ENCODE measurements at places on chromosomes 12 and 14.

- DNase-seq, result no peak
Measured at GRCh38 chr12:91551927-91552326, 369.3 kb upstream of the DCN start.

DNA sequence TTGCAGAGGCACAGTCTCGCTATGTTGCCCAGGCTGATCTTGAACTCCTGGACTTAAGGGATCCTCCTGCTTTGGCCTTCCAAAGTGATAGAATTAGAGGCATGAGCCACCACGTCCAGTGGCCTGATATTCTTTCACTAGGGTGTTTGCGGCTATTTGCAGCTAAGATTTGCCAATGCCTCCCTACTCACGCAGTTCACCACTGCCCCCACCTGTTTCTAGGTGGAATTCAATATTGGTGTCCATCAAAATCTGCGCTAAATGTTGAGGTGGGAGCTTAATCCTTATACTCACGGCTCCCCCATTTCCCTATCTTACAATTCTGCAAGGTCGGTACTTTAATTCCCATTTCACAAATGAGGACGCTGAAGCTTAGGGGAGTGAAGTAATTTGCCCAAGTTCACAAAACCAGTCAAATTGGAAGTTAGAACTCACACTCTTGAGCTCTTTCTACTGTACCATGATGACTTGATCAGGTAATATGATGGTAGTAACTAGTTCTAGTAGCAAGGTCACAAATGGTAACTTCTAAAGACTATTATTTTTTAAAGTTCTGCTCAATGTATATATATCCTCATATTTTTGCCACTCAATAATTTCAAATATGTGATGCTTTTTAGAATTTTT is 22.1 kb upstream of the LRRC9 start:
- peak; percentile 35 for DNase-seq

DNA sequence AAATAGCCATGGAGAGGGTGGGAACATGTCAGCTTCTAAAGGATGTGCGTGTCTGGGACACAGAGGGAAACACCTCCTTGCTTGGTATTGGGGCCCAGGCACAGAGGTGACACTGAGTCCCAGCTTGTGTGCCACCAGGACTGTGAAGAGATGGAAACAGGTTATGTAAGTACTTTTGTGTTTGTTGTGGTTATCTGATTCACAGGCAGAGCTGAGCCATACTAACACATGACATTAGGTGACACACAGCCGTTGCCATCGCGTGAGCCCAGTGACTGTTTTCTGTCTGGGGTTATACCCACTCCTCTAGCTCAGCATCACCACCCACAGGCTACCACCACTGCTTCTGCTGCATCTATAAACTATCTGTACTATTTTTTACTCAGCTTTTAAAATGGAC is 12.1 kb upstream of the FLVCR2 start:
- DNase-seq, result no peak

DNA sequence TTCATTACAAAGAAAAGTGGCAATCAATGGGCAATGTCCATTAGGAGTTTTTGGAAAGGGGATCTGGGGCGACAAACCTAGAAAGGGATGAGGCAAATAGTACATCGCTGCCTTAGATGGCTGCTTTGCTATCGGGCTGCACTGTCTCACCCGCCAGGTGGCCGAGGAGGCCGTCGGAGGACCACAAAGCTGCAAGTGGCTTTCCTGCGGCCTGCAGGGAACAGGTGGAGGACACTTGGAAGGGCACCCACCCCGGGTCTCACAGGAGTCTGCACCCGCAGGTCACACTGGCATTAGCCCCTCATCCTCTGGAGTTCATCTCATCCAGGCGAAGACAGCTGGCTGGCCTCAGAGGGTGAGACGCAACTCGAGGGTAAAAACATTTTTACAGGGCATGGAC is 1392.5 kb downstream of the AACS start:
- DNase-seq, result no peak

DNA sequence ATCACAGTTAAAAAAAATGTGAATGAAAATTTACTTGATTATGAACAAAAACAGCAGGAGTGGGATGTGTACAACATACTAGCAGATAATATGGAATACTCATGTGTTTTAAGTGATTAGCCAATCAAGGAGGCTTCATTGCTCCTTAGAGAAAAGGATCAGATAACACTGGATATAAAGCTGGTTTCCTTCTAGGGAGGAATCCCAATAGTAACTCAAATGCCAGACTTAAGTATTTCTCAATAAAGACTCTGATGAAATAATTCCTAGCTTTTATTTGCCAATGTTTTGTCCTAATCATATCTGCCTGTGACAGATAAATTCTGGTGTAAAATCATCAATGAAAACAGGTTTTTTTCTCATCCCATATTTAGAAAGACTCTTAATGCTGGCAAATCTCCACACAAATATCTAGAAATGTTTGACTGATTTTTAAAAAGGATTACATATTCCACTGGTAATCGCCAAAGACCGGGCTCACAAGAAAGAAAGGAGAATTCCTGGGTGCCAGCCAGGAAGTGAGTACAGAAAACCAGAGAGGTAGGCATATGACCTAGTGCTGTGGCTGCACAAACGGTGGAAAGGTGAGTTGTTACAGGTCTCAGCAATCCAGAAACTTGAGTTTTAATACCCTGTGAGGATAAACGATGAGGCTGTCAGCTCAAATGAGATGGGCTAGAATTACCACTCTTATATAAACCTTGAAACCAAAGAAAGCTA is 108.6 kb upstream of the TTC7B start:
- DNase-seq, result no peak

GRCh38 chr12:127169321-127170181 is 1097.4 kb upstream of the TMEM132C start:
- no peak for DNase-seq

GRCh38 chr14:87999277-87999676 is 5.7 kb upstream of the GPR65 start:
- DNase-seq, result no peak

GRCh38 chr12:2654311-2654710 is 140.5 kb upstream of the FKBP4 start:
- no peak for DNase-seq

DNA sequence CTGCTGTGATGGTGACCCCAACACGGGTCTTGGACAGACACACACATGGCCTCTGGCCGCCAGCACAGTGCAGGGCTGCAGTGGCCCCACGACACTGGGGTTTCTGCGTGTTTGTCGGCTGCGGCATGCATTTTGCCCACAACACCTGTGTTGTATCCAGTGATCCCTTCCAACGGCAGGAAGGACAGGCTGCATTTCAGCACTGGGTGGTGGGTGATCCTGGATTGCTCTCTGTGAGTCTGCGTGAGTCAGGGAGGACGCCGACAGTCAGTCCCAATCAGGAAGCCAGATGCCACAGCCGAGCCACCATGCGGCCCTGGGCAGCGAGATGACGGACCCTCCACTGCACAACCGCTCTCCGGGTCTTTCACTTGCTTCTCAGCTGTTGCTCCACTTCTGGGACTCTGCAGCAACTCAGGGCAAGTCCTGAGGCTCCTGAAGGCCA is 20.6 kb downstream of the LRTM2 start:
- DNase-seq, result no peak

DNA sequence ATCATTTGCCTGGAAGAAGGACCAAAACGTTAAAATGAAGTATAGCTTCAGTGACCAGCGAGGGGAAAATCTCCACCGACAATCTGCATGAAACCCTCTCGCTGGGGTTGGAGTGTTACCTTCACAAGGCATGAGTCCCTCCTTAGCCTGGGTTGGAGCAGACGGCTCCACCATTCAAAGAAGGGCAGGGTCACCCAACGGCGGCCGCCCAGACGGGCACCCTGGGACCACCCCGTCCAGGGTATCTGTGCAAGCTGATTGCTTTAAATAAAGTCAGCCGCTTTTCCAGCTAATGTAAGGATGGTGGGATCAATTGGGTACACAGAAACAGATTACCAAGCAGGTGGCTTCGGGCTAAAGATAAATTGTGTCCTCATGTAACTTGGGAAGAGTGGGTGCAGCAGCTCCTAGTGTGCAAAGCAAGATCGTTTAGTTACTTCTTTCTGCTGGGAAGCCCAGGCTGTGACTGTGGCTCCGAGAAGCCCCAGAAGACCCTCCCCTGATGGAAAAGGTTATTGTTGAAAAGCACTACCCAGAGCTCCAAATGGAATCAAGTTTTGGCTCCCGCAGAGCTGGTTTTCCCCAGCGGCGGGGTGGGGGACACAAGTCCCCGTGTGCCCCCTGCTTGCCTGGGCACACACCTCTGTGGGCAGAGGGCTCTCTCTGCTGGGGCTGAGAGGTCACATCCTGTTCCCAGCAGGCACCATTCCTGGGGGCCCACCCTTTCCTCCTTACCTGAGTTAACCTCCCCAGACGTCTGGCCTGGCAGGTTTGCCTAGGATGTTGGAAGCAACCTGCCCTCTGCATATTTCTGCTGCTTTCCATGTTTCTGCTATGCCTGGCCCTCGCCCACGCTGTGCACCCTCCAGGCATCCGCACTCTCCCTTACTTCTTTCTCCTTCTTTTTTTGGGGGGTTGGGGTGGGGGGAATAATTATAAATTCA is 318.6 kb upstream of the DIO3 start:
- no peak for DNase-seq

DNA sequence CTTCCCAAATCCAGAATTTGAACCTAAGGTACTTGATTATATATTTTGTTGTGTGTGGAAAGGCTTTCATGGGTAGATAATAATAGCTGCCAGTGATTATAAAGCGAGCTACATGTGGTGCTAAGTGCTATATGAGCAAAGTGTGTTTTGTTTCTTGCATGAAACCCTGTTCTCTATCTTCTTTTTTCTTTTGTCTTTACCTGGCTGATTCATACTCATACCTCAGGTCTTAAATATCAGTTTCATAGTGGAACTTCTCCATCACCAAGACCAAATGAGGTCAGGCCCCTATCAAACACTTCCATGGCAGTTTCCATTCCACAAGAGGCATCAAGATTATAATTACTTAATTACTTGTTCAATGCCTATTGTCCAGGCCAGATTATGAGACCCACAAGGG is 6.9 kb downstream of the MAP3K9 start:
- DNase-seq, result no peak

DNA sequence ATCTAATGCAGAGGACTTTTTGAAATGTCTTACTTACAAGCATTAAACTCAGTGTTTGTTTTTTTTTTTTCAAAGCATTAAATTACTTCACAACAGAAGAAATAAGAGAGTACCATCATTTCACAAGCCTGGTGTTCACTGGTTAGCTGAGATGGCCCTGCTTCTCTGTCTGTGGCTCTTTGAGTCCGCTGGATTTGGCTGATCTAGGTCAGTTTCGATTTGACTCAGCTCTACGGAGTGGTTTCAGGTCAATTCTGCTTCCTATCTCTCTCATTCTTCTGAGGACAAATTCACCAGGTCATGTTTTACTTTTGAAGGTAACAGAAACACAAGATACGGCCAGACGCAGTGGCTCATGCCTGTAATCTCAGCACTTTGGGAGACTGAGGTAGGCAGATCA is 1066.1 kb downstream of the FLRT2 start:
- no peak for DNase-seq

DNA sequence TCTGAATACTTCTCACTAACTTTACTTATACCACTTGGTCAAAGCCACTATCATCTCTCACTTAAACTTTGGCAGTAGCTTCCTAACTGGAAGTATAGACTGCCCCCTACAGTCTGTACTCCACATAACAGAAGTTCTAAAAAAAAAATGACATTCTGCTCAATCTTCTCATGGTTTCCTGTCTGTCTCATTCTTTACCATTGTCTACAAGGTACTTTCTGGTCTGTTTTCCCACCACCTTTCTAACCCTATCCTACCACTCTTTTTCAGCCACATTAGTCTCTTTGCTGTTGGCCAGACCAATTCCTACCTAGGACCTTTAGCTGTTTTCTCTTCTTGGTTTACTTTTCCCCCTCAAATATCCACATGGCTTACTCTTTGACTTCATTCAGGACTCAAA is 14.7 kb downstream of the CPSF6 start:
- peak; percentile 14 for DNase-seq

DNA sequence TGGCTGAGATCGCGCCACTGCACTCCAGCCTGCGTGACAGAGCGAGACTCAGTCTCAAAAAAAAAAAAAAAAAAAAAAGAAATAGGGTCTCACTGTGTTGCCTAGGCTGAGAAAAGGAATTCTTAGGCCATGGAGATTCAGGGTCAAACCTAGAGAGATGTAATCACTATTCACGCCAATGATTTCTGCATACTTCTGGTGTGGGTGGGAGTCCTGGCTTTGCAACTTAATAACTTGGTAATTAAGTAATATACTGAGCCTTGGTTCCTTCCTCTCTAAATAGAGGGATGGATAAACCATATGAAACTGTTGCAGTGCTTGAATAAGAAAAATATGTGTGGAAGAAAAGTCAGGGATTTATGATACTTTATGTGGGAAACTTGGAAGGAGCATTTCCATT is 2.7 kb downstream of the ZNF410 start:
- DNase-seq, result no peak

DNA sequence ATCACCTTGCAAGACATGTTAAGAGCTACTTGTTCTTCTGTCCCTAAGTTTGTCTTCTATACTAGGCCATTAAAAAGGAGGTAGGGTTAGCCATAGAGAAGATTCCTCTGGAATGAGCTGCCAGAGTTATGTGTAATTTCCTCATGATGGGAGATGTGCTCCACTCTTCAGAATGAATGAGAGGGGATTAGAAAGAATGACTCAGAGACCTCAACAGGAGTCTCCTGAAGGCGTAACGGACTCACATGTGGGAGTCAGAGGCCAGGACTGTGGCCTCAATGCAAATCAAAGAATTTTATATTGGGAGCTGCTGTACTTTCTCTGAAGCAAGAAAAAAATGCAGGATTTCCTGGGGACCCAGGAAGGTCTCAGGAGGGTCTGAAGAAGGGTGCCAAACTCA is 87.8 kb upstream of the ATXN7L3B start:
- DNase-seq, result no peak

DNA sequence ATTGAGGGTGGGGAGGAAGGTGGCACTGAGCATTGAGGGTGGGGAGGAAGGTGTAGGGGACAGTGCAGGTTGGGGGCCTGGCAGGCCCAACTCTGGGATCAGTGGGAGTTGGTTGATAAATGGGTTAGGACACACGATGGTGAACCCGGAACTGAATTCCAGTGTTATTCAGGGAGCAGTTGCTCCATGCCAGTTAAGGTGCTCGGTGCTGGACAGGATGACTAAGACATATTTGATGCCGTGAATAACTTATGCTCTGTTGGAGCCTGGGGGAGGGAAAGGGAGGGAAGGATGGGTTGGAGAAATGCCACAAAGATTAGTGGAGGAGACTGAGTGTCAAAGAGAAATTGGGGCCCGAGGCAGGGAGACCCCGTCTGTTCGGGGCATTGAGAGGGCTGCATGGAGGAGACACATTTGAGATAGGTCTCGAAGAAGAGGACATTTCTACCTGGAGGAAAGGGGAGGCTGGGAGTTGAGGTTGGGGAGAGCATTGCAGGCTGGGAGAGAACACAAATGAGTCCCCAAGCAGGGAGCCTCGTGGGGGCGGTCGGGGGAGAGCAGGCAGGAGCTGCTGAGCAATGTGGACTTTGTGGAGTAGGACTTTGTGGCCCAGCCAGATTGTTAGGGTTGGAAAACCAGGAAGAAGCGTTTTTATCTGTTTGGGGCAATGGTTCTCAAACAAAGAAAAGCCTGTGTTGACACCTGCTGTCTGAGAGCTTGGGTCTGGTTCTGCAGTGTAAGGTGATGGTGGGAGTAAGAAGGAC is 65.3 kb downstream of the IQSEC3 start:
- no peak for DNase-seq

GRCh38 chr12:94686834-94687628 is 36.7 kb upstream of the TMCC3 start:
- peak; percentile 10 for DNase-seq

- DNase-seq, result no peak
Measured at GRCh38 chr12:66304296-66304900, 2.1 kb downstream of the HELB start.

Measured in COR-L47 (cell line).